ENCODE measurements at places on chromosomes 11 and 22.

GRCh38 chr22:36369004-36369921 is 18.5 kb downstream of the MYH9 start:
- DNase-seq = peak; percentile 35

DNA sequence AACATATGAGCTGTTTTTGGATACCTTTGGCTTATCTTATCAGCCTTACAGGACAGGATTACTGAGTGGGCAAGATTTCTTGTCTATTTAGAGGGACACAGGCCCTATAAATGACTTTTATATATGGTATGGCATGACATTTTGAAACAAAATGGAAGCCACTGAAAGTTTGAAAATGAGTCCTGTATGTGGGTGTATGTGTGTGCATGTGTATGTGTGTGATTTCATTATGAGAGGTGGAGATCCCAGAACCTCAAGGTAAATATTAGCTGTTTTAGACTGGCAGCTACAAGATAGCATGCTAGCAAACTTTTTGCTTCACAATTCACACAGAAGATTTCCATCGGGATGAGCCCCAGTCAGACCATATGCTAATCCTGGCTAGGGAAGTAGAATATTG is 970.5 kb upstream of the CCDC90B start:
- DNase-seq = no peak

GRCh38 chr11:9448576-9449352 is 12.0 kb upstream of the ZNF143 start:
- DNase-seq = no peak

DNA sequence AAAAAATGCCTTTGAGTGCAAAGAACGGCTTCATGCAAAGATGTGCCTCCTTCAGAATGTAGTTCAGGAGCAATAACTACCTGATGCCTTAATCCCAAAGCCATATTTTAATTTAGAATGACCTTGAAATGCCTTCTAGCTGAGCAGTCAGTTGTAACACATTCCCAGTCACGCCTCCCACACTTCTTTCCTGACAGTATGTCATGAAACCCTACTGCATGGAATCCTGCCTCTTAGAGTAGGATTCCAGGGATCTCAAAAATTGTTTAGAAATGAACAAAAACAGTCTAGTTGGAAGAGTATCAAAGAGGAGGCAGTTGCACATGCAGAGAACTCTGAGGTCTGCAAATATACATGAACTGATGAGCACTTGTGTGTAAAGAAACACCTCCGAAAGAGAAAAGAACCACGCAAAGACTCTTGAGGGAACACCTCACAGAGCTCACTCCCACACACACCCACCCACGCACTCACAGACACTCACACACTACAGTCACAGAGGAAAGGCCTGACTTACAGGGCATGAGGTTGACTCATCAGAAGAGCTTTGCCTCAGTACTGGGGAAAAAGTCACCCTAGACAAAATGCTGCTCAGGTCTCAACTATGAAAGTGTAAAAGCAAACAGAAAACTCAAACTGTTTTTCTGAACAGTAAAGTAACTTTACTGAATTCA is 77.4 kb downstream of the GGTLC2 start:
- no peak for DNase-seq

DNA sequence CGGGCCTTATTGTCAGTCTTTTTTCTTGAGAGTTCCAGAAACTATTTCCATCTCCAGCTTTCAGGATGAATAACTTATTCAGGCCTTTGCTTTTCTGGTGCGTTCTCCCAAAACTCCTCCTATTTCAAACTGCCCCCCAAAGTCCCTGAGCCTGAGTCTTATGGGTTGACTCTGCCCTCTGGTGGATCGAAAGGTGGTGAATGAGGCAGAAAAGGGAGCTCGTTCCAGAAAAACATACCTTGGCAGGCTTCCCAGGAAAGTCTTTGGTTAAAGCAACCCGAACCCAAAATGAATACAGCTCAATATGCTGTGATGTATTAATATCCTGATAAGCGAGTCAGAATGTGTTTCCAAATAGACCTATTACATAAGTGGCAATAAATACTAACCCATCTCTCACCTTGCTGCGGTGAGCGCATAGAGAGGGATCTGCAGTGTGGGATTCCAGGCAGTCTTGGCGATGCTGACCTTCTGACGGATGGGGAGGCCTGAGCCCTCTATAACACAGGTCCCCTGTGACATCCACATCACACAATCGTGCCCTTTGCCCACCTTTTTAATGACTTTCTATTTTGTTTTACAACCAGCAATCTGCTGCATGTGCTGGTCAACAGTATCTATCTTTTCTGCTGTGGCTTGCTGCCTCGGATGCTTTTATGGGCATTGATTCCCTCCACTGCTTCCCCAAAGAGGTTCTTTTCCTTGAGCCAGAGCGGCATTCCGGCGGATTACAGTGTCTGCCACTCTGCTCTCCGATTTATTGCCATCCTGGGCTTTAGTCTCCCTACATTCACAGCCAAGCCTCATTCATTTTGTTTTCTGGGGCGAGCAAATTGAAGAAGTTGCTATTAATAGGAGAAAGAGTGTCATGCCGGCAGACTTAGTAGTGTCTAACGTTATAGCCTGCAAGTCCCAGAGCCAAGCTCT is 756.8 kb downstream of the NTM start:
- DNase-seq = peak; percentile 54

- DNase-seq = peak; percentile 40
Measured at GRCh38 chr11:131064373-131064991, 148.2 kb upstream of the SNX19 start.

- DNase-seq = no peak
Measured at GRCh38 chr11:113528982-113529381, 53.8 kb upstream of the DRD2 start.

- DNase-seq = no peak
Measured at GRCh38 chr11:43135966-43136534, 175.7 kb upstream of the API5 start.

- no peak for DNase-seq
Measured at GRCh38 chr11:90717522-90717921, 494.7 kb upstream of the CHORDC1 start.

GRCh38 chr22:27512283-27512761 is 289.2 kb downstream of the MN1 start:
- DNase-seq = peak; percentile 67

DNA sequence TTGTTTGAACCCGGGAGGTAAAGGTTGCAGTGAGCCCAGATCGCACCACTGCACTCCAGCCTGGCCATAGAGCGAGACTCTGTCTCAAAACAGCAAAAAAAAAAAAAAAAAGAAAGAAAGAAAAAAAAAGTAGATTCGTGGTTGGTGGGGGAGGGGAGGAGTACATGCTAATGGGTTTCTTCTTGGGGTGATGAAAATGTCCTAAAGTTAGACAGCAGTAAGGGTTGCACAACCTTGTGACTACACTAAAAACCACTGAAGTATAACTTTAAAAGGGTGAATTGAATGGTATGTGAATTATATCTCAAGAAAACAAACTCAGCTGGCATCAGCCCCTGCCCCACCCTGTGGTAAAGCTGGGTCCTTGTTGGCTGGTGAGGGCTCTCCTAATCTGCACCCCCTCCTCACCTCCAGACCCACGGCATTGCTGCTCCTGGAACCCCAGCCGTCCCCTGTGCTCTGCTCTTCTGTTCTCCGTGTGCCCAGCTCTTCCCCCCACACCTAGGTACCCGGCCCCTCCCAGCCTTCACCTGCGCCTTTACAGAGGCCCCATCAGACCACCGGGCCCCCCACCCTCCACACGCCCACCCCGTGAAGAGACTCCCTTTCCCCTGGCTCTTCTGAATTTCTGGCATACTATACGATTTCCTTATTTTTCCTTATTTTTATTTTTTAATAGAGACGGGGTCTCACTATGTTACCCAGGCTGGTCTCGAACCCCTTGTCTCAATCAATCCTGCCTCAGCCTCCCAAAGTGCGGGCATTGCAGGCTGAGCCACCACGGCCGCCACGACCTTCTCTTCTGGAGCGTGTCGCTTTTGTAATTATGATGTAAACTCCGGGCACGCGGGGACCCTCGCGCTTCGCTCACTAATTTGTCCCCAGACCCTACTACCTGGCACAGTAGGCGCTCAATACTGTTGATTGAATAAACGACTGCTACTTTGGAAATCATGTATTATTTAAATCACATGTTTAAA is 924 bp upstream of the FADD start:
- DNase-seq = no peak

DNA sequence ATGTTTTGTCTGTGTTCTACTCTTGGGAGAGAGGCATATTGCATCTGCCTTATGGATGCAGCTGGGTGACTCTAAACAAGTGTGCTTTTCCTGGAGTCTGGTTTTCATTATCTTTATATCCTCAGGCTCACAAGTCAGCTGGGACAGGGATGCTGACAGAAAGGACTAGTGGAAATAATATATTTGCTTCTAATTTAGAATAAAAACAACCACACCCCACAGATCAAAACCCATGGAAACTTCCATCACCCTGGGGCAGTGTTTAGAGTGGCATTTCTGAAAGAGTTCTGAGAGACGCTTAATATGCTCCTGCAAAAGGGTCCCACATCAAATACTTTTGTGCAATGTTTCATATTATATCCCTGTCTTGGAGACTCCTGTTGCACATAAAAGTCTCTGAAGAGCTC is 20.8 kb downstream of the KCNE3 start:
- DNase-seq = no peak

DNA sequence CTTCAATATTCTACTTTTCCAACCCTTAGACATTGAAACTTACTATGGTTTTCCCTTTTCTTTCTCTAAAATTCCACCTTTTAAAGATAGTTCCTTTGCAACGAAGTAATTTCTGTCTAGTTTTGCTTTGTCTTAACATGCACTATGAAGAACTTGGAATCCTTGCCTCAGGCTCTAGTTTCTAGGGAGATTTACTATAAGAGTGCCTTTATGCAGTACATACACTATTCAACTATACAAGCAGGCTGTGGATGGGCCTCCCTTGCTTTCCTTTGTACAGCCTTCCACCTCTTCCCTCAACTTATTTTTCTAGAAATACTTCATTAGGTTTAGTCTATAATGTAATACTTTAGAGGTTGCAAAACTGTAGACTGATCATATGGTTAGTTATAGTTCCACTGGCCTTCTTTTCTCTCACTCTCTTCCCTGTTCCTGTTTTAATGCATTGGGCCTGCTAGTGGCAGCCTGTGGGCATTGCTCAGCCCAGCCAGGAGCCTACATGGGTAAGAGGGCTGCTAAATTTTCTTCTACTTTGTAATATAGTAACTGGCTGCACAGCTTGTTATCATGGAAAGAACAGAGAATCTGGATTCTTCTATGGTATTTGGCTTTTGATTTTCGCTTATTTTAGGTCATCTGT is 100.2 kb downstream of the C11orf87 start:
- DNase-seq = no peak

- DNase-seq = no peak
Measured at GRCh38 chr11:32643526-32643925, 59.9 kb downstream of the EIF3M start.

DNA sequence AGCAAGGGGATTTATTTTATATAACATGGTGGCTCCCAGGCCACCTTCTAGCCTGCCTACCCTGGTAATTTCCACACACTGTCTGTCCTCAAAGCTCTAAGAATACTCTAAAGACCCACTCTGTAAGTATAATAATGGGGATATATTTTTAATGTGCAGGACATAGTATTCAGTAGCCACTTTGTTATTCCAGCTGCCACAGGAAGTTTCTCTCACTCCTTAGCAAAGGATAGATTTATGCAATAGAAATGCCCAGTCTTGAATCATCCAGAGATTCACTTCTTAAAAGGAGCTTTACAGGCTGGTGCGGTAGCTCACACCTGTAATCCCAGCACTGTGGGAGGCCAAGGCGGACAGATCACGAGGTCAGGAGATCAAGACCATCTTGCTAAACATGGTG is 68.4 kb upstream of the LDLRAD3 start:
- no peak for DNase-seq

DNA sequence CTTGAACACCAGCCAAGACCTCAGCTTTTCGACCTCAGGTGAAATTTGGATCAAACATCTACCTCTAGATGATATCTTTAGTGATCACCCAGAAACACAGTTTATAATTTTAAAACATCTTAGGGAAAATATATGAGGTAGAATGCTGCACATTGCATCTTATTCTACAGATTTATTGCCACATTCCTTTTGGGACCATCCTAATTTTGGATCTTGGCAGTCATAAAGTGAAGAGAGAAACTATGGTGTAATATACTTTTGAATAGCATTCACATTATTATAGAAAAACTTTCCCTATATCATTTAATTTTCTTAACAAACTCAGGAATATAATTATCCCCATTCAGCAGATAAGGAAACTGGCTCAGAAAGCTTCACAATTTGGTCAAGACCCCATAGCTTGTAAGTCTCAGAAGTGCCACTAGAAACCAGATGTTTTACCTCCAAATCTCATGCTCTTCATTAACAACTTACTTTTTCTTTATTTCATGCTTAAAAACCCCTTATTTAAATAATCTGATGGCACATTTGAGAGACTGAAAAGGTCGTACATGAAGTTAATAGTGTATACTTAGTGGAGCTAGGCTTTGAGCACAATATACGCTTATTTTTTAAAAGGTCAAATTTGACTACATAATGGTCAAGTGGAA is 199.2 kb upstream of the CTSC start:
- DNase-seq = no peak

All from lung microvascular endothelial cell (primary cell).